ENCODE measurements at places on chromosomes 2 and 18.

GRCh38 chr2:11505652-11506610, 27.9 kb upstream of the GREB1 start:
- peak; percentile 35 for DNase-seq

DNA sequence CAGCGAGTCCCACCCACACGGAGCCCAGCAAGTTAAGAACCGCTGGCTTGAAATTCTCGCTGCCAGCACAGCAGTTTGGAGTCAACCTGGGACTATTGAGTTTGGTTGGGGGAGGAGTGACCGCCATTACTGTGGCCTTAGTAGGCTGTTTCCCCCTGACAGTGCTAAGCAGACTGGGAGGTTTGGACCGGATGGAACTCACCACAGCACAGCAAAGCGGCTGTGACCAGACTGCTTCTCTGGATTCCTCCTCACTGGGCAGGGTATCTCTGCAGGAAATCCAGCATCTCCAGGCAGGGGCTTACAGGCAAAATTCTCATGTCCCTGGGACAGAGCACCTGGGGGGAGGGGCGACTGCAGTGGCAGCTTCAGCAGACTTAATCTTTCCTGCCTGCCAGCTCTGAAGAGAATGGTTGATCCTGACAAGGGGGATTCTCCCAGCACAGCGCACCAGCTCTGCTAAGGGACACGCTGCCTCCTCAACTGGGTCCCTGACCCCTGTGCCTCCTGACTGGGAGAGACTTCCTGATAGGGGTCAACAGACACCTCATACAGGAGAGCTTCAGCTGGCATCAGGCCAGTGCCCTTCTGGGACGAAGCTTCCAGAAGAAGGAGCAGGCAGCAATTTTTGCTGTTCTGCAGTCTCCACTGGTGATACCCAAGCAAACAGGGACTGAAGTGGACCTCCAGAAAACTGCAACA, 425.4 kb downstream of the NYAP2 start:
- DNase-seq = no peak

DNA sequence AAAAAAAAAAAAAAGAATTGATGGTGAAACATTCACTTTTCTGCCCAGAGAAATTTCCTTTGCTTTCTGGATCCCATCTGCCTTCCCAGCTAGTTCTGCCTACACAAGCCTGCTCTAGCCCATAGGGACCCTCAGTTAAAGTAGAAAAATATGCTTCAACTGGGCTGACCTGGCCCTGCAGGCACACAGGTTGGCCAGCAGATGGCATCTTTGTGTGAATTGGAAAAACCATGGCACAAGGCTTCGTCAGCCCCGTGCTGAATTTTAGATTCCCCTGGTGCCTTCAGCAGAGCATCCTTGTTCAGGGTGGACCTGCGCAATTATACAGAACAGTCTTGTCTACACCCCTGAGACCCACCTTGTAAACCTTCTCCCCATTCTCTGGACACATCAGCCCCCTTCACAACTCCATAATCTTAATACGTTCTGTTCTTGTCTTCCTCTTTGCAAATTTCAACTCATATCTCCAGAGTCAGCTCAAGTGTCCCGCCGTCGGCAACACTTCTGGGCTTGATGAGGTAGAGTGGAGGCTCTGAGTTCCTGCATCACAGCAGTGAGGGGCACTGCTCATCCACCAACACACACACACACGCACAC, 114.5 kb downstream of the INSIG2 start:
- DNase-seq = no peak

DNA sequence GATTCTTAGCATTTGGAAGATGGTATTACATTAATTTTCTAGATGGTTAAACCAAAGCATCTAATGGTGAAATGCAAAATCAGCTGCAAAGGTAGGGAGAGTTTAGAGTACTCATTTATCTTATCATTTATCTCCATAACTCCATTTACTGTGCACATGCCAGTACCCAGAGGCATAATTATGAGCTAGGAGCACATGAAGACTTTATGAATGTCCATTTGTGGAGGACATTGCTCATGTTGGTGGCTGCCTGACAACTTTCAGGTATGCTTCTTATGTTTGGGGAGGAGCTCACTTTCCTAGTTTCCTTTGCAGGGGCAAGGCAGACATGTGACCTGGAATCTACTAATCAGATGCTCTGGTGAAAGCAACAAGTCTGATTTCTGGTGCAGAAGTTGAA, 134.0 kb downstream of the NRP2 start:
- DNase-seq = no peak

DNA sequence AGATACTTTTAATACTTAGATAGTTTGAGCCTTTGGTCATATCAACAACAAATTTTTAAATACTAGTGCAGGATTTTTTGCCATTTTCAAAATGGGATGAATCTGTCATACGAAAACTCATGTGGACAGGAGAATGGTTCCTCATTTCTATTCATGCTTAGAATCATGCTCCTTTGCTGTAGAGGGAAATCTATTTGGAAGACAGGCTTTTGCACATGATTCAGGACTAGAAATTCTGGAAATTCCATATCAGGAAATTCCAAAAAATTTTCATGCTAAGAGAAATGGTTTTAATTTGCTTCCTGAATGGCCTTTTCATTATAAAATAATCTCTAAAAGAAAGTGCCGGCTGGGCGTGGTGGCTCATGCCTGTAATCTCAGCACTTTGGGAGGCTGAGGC, 39.3 kb downstream of the MOGAT1 start:
- no peak for DNase-seq

GRCh38 chr2:8592736-8593135, 89.1 kb upstream of the ID2 start:
- DNase-seq = no peak

GRCh38 chr2:219274361-219274921, 4.7 kb upstream of the DNAJB2 start:
- peak; percentile 95 for DNase-seq

DNA sequence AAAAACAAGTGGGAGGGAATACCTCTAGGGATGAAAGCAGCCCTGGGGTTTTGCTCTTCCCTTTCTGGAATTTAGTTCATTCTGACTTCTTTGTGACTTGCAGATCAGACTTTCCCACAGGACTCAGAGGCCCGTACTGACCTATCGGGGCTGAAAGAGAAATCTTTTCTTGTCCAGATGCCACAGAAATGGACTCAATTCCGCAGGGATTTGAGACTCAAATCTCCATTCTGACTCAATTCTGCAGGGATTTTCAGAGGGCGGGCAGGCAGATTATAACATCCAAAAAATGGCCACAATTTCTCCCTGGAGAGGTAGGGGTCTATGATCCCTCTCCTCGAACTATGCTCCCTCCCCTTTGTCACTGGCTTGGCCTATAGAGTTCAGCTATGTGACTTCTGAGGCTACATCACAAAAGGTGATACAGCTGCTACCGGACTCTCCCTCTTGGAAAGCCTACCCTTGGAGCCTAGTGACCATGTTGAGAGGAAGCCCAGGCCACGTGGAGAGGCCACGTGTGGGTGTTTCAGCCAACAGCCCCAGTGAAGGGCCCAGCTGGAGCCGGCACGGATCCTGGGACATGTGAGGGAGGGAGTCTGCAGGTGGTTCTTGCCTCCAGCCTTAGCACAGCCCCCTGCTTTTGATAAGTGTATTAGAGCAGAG, 4.8 kb upstream of the EFHD1 start:
- DNase-seq = no peak

DNA sequence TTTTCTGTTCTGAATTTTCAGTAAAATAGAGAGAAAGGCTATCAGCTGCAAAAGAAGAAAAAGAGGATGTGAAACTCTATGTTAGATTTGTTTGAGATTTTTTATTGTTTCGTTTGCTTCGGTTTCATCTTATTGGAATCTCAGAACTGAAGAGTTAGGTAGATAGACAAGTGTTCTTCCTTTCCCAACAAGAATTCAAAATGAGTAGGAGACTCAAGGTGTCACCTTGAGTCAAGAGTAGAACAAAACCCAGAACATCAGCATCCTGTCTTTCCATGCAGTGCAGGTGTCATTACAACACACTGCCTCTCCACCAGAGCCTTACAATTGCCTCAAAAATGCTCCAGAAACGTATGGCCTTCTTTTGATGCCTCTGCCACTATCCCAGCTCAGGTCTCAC, 21.1 kb downstream of the NBAS start:
- no peak for DNase-seq

- no peak for DNase-seq
Observed at GRCh38 chr2:223873672-223874071, 36.3 kb upstream of the AP1S3 start.

DNA sequence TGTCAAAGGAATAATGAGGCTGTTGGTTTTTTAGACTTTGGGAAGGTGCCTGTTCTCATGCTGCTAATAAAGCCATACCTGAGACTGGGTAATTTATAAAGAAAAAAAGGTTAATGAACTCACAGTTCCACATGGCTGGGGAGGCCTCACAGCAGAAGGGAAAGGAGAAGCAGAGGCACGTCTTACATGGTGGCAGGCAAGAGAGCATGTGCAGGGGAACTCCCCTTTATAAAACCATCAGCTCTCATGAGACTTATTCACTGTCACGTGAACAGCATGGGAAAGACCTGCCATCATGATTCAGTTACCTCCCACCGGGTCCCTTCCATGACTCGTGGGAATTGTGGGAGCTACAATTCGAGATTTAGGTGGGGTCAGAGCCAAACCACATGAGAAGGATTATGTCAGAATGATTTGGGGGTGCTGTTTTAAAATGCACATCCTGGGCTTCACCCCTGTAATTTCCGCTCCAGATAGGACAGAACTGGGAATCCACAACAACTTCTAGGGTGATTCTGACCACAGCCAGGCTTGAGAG, 37.8 kb downstream of the TCF7L1 start:
- no peak for DNase-seq

- DNase-seq = no peak
Observed at GRCh38 chr2:134705861-134706586, 12.8 kb downstream of the TMEM163 start.

DNA sequence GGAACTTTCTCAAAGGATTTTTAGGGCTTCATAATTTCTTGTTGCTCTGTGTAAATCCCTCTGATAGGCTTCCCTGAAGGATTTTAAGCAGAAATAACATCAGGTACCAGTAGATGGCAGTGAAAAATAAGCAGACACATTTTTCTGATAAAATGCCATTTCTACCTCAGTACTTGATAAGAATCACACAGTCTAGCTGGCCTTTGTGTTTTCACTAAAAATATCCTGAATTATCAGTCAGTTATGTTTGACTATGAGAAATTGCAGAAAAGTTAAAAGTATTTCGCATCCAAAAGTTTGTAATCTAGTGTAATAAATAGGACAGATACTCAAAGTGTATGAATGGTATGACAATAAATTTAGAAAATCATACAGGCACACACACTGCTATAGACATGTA, 68.7 kb downstream of the DNAJC10 start:
- peak; percentile 22 for DNase-seq

- DNase-seq = no peak
Observed at GRCh38 chr2:173488861-173489260, 134.2 kb downstream of the CDCA7 start.

- DNase-seq = peak; percentile 17
Observed at GRCh38 chr2:231127936-231128335, 3.1 kb upstream of the HTR2B start.

- DNase-seq = no peak
Observed at GRCh38 chr18:70621710-70622109, 332.9 kb downstream of the SOCS6 start.

DNA sequence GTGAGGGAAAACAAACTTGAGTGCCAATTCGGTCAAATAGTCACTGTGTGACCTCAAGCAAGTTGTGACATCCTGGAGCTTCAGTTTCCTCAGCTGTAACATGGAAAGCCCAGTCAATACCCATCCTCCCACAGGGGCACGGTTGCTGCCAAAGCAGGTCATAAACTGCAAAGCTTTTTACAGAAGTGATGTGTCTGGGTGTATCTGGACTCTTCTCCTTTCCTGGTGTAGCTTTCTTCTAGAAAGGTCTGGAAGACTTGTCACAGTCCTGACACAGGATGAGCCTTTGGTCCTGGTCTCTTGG, 4.2 kb upstream of the AFF3 start:
- no peak for DNase-seq

DNA sequence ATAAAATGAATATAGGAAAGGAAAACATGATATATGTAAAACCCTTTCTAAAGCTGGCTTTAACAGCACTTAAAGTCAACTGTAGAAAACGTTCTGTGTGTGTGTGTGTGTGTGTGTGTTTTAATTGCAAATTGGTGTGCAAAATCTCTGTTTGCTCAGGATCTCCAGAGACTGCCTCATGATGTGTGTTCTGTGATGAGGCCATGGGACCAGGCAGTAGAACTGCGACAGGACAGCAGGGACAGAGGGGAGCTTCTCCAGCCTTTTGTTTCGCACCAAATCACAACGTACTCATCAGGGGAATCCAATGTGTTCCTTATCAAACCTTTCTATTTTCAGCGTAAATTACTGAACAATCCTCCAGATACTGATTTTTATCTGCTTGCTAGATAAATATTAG, 66.7 kb downstream of the NXPH2 start:
- DNase-seq = no peak

GRCh38 chr18:57794951-57795728, 8.0 kb downstream of the ATP8B1 start:
- peak; percentile 8 for DNase-seq

DNA sequence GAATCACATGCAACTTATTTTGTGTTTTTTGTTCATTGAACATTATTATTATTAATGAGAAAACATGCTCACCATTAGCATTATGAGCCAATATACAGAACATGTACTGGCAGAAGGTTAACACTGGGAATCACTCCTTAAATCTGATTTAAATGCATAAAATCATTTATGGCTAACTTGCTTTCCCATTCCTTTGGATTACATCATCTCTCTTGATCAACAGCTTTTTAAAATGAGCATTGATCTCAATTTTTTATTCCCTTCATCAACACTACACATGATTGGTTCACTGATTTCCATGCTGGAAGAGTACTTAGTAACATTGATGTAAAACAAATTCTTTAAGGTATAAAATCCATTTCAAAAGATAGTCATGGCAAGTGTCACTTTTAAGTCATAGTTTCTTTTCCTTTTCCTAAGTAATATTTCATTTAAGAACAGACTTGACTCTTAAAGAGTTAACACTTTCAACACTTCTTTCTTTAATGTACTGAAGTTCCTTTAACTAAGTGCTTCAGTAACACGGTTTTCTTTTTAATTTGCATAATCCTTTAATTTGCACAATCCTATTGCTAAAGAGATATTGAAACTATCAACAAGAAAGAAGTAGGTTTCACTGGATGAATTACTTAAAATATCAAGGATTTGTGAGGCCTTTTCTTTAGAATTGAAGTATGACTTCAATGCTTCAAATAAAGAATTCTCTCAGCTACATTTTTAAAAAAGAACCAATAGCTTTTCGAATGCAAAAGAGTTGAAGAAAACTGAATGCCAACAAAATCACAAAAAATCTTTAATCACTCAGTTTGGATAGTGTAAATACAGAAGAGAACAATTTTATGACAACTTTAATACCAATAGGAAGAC, 24.9 kb upstream of the BUB1 start:
- no peak for DNase-seq

- no peak for DNase-seq
Observed at GRCh38 chr2:66271777-66272176, 163.1 kb upstream of the MEIS1 start.

GRCh38 chr2:39145906-39146421, 25.1 kb upstream of the SOS1 start:
- DNase-seq = no peak

Data from RCC 7860 (cell line).